Stimulated activated effector memory CD8-positive, alpha-beta T cell treated with anti-CD3 and anti-CD28 coated beads, Interleukin-12 subunit alpha, Interleukin-12 subunit beta, amount 100 ng/mL, for 72 hours (primary cell): ENCODE measurements at places on chromosomes 5 and 9.

- DNase-seq, result no peak
These were observed 431.4 kb upstream of the CCNG1 start for GRCh38 chr5:163005949-163006348.

GRCh38 chr9:93115486-93116071, 18.5 kb downstream of the NINJ1 start:
- no peak for DNase-seq

DNA sequence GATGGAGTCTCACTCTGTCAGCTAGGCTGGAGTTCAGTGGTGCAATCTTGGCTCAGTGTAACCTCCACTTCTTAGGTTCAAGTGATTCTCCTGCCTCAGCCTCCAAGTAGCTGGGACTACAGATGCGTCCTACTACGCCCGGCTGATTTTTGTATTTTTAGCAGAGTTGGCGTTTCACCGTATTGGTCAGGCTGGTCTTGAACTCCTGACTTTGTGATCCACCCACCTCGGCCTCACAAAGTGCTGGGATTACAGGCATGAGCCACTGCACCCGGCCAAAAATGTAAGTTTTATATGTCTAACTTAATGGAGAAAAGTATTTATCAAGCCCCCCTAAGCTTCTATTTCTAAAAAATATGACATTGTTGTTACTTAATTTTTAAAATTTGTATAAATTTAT, 98.2 kb upstream of the RIOK2 start:
- no peak for DNase-seq

DNA sequence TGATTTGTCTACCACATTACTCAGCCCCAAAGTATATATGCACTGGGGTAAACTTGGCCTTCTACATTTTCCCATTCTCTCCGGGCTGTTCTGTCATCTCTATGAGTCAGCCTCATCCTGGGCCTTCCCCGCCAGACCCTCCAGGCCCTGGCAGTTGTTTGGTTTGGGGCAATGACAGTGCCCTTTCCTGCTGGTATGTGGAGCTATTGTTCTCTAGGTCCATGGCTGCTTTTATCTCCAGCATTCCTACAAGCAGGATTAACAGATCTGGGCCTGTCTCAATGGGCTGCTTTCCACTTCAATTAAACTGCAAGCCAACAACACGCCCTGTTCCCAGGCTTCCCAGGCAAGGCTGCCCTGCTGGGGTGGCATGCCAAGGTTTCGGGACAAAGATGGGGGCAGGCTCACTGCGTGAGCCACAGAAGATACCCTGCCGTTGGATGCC, 136.4 kb downstream of the SLIT3 start:
- no peak for DNase-seq

DNA sequence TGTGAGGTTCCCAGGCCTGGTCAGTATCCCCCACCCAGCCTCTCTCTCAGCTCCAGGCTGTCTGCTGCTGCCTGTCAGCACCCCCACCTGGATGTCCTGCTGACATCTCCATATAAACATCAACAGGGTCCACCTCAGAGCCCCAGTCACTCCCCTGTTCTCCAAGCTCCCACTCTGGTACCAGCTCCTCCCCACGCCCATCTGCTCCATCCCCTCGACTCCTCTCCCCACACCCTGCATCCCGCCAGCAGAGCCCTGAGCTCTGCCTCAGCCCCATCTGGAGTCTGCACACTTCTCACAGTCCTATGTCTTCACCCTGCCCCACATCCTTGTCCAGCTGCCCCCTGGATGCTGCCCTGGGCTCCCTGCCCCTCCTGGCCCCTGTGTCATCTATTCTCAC, 67.7 kb upstream of the LRRTM2 start:
- DNase-seq, result no peak

- DNase-seq, result no peak
These were observed 36.7 kb downstream of the DMGDH start for GRCh38 chr5:79032782-79033181.

GRCh38 chr5:56155992-56156584, 77.0 kb downstream of the ANKRD55 start:
- DNase-seq, result peak; percentile 47

DNA sequence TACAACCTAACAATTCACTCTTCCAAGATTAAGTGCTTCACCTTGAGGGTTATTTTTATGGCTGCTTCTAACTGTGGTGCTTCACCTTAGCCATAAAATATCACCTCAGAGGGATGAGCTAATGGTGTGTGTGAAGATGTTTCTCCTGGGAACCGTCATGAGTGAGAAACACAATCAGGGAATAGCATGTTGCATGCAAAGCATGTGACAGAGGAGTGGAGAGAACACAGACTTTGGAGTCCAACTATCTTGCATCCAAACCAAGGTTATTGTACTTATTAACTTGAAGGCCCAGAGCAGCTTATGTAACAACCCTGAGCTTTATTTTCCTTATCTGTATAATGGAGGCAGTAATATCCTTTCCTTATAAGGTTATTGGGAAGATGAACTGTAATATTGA, 1089.0 kb upstream of the DMAC1 start:
- DNase-seq, result no peak

- DNase-seq, result no peak
These were observed 11.8 kb downstream of the TRUB2 start for GRCh38 chr9:128310461-128310860.

DNA sequence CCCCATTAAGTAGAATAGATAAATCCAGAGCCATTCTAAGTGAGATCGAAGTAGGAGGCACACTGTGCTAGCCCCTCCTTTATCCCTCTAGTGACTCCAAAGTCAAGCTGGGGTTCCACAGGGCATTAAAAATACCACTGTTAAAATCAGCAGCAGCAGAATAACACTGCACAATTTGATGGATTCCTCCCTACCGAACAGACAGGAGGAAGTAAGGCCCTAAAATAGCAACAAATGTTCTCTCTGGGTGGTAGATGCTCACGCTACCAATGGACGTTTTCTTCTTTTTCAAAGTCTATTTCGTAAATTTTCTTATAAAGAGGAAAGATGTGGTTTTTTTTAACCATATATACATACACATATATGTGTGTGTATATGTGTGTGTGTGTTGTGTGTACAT, 54.4 kb downstream of the FBXW11 start:
- DNase-seq, result no peak

- DNase-seq, result no peak
These were observed 212.1 kb downstream of the TLR4 start for GRCh38 chr9:117916291-117916690.

DNA sequence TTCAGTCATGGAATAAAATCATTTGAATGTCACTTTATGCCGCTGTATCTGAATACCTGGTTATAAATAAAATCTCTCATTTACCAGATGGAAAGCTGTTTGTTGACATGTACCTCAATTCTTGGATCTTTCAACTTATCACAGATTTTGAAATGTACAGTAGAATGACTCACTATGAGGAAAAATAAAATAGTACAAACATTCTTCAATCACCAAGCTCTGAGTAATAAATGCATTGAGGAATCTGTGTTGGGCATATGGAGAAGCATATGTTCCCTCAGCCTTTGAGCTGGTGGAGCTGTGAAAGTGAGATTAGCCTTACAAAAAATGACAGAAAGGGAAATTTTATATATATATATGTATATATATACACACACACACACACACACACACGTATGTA, 175.4 kb downstream of the KIAA0825 start:
- no peak for DNase-seq

GRCh38 chr9:106468431-106468830, 394.5 kb upstream of the ZNF462 start:
- no peak for DNase-seq

DNA sequence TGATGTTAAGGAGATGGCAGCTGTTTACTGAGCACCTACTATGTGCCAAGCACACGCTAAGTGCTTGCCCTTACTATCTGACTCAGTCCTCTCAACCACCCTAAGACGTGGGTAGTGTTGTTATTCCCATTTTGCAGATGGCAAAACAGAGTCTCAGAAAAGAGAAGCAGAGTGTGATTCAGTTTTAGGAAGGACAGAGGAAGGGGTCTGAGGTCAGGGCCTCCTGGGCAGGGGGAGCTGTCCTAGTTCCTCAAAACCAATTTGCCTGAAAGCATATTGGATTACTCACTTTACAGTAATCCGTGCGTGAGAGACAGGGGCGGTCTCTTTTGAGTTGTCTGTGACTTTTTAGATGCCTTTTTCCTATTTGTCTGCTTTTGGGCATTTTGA, 23.2 kb downstream of the DNM1 start:
- DNase-seq, result no peak

DNA sequence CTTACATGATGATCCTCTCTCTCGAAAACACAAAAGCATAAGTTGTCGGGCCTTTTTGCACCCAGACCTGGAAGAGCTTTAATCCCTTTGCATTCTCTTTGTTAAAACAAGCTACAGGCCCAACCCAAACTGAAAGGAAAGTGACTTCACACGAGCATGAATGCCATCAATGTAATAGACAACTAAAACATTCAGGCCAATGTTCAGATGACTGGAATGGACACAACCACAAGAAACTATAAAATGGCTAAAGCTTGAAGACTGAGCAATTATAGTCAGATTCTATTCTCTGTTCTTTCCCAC, 45.5 kb downstream of the RFX3 start:
- no peak for DNase-seq
